ENCODE measurements at places on chromosomes 13 and 19.

- DNase-seq = no peak
Measured at GRCh38 chr19:35351411-35352176, 3.9 kb downstream of the FFAR1 start.

DNA sequence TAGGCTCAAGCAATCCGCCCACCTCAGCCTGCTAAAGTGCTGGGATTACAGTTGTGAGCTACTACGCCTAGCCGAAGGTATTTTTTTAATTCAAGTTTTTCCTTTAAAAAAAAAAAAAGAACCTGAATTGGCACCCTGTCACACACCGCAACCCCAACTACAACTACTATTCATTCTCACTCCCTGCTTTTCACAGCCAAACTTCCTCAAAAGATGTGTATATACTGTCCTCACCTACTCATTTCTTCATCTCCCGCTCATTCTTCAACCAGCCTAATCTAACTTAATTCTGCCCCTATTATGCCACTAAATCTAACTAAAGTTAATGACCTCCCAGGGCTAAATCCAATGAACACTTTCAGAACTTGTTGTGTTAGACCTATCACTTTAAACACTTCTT is 12.7 kb upstream of the WBP4 start:
- DNase-seq = no peak

- no peak for DNase-seq
Measured at GRCh38 chr19:33747273-33747672, 49.4 kb upstream of the KCTD15 start.

- DNase-seq = no peak
Measured at GRCh38 chr13:50131920-50132903, 117.0 kb downstream of the KCNRG start.

- DNase-seq = no peak
Measured at GRCh38 chr13:19591864-19592263, 30.5 kb upstream of the TPTE2 start.

- DNase-seq = no peak
Measured at GRCh38 chr13:74111399-74111798, 22.8 kb downstream of the KLF12 start.

- peak; percentile 40 for DNase-seq
Measured at GRCh38 chr19:53192771-53193534, at the start of gene ZNF665. ZNF665 (minus strand) TSS chr19:53193358; CDS start chr19:53182898, 10,460 bp downstream.

DNA sequence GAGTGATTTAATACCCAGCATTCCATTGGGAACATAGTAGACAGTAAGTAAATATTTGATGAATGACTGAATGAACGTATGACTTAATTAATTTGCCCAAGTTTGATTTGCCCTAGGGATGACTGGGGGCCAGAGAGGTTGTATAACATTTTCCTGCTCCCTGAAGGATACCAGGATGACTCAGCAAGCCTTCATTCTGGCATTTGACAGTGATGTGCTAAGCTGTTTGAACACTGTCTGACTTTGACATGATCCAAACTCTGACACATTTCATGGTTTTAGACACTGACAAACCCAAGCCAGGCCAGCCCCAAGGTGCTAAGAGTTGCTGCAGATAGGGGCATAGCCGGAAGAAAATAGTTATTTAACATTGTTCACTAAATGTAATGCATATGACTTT is 53.4 kb upstream of the KLF12 start:
- DNase-seq = no peak

- DNase-seq = no peak
Measured at GRCh38 chr19:56403261-56403660, 871 bp upstream of the ZNF583 start.

GRCh38 chr19:49506575-49507105 is 5.8 kb upstream of the FCGRT start:
- DNase-seq = no peak

DNA sequence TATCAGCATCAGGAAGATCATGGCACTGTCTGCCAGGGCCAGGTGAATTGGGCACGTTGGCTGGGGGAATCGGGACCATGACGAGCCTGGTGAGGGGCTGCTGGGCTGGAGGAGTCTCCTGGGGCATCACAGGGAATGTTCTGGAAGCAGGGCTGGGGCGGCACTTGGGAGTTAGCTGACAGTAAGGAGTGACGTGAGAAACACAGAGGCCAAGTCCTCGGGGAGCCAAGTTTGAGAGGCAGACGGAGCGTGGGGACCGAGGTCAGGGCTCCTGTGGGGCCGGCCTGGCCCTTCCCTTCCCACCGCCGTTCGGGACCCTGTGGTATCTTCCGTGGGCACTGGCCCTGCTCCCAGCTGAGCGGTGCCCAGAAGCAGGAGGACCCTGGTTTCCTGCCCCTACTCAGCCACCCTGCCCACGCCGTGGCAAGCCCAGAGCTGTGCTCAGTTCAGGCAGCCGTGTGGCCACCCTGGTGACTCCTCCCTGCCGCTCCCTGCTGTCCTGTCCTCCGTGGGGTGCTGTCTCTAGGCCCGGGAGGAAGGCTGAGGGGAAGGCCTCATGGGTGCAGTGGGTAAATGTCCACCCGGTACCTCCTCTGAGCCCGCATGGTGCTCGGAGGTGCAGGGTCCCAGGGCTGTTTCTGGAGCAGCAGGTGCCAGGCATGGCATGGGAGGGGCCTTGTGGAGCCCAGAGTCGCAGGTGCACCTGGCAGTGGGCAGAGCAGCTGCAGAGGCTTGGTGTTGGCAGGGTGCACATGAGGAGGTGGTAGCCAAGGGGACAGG is 25.2 kb downstream of the CRTC1 start:
- no peak for DNase-seq

DNA sequence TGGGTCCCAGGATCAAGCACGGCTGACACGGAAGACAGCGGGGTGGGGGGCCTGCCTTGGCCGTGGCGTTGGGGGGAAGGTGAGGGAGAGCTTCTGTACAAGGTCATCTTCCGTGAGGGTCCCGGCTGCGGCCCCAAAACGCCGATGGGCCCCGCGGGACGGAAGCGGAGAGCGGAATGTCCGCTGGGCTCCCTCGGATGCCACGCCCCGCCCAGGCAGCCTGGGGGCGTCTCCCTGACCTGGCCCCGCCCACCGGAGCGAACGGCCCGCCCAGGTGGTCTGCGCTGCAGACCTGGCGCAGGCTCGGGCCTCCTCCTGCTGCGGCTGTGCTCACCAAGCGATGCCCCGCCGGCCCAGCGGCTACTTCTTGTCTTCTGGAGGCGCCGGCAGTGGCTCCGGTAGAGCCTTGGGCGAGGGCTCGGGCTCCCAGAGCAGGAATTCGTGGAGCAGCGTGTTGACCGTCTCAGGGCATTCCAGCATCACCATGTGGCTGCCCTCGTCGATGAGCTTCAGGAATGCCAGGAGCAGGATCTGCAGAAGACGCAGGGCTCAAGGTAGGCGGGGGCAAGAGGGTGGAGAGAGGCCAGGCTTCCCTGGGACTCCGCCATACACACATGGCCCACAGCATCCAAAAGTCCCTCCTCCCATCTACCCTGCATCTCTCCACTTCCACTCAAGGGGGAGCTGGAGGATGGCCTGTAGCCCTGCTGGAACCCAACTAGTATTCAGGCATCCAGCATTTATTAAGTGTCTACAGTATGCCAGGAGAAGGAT is 10.7 kb downstream of the ABHD8 start:
- peak; percentile 62 for DNase-seq

GRCh38 chr13:21501686-21502085 is 42.6 kb upstream of the ZDHHC20 start:
- no peak for DNase-seq

- no peak for DNase-seq
Measured at GRCh38 chr19:45663800-45664199, 4.2 kb upstream of the GIPR start.

DNA sequence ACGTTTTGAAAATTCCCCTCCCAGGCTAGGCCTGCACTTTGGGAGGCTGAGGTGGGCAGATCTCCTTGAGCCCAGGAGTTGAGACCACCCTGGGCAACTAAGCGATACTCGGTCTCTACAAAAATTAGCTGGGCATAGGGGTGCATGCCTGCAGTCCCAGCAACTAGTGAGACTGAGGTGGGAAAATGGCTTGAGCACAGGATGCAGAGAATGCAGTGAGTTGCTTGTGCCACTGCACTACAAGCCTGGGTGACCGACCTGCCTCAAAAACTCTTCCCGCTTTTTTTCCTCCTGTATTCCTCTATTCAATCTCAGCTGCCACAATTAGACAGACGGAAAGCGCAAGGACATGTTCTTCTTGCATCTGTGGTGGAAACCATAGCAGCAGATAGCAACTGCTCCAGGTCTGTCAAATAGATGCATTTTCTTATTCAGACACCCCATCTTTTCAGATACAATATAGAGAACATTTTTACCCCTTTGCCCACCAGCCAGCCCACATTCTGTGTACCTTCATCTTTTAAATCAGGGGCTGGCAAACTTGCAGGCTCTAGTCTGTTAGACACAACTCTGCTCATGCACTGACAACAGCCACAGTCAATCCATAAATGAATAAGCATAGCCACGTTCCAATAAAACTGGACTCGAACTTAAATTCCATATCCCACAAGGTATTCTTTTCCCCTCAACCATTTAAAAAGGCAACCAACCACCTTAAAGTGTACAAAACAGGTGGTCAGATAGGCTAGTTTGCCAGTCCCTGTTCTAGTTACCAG is 4.8 kb downstream of the TPT1 start:
- no peak for DNase-seq

DNA sequence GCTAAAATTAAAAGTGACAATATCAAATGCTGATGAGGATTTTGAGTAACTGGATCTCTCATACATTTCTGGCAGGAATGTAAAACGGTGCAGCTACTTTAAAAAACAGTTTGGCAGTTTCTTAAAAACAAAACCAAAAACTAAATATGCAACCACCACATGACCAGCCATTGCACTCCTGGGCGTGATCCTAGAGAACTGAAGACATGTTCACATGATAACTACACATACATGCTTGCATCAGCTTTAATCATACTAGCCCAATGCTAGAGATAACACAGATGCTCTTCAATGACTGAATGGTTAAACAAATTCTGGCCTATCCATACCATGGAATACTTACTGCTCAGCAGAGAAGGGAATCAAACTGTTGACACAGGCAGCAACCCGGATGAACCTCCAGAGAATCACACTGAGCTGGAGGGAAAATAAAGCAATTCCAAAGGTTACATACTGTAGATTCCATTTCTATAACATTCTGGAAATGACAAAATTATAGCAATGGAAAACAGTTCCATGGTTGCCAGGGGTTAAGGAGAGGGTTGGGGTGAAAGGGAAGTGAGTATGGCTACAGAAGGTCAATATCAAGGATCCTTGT is 25.5 kb upstream of the NAXD start:
- no peak for DNase-seq

DNA sequence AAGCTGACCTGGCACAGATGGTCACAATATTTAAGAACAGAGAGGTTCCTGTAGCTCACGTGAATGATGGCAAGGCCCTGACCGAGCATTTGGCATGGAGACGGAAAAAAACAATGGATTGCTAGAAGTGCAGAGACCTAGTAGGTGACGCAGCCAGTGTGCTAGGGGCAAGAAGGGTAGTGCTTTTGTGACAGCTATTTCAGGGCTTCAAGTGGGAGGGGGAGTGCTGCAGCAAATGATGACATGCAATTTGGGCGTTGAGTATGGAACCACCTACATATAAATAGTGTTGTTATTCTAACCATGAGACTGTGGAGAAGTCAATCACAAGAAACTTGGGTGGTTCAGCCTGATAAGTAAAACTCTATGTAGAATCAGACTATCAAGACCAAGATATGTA is 65.7 kb upstream of the IL17D start:
- no peak for DNase-seq

- no peak for DNase-seq
Measured at GRCh38 chr13:111247552-111247951, 72.9 kb upstream of the TEX29 start.

DNA sequence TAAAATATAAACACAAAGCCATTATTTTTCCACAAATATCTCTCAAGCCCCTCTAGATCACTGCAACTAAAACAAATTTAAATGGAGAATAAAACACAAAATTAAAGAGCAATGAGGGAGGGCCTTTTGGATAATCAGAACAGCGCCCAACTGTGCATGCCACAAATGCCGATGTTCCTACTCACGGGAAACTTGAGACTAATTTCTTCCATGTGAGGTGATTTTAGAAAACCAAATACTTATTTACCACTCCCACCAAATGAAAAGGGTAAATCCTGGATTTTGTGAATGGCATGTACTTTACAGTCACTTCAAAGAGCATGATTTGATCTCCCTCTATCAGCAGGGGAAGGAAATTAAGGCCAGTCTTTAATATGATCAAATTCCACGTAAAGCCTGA is 74.8 kb downstream of the SLC7A1 start:
- DNase-seq = no peak

DNA sequence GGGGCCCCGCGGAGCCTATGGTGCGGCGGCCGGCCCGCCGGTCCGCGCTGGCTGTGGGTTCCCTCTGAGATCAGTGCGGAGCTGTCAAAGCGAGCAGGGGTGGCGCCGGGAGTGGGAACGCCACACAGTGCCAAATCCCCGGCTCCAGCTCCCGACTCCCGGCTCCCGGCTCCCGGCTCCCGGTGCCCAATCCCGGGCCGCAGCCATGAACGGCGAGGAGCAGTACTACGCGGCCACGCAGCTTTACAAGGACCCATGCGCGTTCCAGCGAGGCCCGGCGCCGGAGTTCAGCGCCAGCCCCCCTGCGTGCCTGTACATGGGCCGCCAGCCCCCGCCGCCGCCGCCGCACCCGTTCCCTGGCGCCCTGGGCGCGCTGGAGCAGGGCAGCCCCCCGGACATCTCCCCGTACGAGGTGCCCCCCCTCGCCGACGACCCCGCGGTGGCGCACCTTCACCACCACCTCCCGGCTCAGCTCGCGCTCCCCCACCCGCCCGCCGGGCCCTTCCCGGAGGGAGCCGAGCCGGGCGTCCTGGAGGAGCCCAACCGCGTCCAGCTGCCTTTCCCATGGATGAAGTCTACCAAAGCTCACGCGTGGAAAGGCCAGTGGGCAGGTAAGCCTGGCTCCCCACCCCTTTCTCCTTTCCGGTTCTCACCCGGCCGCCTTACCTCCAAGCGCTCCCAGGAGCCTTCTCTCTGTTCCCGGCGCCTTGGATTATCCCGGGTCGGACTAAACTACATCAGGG is at the start of gene PDX1:
PDX1 (plus strand) TSS at position 67 of the 743 bp plus-strand sequence; CDS start at position 206, 139 bp downstream.
- DNase-seq = no peak
